ENCODE measurements at places on chromosomes 11 and 22.

DNA sequence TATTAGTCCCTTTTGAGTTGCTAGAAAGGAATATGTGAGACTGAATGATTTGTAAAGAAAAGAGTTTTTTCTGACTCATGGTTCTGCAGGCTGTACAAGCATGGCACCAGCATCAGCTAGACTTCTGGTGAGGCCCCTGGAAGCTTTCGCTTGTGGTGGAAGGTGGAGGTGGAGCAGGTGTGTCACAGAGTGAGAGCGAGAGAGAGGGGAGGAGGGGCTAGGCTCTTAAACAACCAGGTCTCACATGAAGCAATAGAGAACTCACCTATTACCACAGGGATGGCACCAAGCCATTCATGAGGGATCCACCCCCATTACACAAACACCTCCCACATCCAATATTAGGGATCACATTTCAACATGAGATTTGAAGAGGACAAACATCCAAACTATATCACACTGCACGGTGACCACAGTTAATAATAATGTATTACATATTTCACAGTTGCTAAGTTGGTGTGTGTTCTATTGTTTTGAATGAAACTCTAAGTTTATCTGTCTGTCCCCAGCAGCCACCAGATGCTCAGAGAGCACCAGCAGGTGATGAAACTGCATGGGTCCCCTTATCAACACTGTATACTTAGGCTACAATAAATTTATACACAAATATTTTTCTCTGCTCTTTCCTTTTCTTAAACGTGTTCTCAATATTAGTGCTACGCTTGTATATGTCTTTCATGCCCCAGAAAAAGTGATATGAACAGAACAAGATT, 14.1 kb downstream of the ZFP91 start:
- DNase-seq: no peak

- DNase-seq: no peak
These were observed 95.6 kb downstream of the UVRAG start for GRCh38 chr11:75910426-75911145.

DNA sequence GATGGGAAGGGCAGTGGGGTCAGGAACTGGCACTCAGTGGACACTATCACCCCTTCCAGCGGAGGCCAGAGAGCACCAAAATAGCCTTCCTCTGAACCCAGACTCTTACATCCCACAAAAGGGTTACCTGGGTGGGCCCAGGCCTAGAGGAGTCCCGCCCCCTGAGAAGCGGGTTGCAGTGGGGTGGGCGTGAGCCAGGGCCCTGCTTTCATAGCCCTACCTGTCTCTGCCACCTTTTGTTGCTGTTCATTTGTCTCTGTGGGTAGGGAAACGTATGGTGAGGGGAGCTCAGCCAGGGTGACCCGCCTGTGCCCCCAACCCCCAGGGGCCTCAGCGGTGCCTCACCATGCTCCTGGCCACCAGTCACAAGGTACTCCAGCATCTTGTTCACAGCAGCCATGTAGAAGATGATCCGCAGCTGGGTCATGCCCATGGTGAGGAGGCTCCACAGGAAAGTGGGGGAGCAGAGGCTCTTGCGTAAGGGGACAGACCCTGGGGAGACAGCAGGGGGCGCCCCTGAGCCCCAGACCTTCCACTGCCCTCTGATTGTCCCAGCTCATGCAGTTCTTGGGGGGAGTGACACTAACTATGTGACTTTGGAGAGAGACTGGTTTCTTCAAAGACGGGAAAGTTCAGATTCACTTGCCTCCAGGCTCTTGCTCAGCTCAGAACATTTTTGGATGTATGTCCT, 24.0 kb downstream of the SLC43A1 start:
- DNase-seq: peak; percentile 53

DNA sequence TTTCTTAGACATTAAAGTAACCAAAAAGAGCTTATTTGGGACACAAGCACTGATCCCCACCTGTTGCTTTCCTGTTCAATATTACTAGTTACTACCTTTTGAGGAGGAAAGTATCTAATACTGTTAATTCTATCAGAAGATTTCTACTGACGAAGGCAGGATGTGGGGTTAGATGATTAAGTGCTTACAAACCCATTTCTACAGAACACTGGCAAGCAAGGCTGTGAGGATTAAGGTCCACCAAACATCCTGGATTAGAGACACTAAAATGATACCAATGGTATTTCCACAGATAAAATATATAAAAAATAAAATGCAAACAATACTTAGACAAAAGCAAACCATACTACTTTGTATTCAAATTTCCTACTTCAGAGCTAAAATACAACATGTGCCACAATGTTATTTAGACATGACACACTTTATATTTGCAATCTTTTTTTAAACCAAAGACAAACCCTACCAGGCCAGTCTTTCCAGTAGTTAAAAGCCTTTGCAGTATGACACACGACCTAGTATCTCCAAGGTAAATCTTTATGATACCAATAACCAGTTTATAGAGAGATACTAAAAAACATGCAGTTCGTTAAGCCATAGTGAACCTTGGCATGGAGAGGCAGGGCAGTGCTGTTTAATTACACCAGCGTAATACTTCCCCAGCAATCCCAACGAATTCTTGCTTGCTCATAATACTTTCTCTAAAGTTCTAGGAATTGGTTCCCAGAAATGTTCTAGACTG, 71.2 kb upstream of the TP53AIP1 start:
- no peak for DNase-seq

GRCh38 chr11:121086866-121087265, 14.2 kb upstream of the TECTA start:
- DNase-seq: no peak

DNA sequence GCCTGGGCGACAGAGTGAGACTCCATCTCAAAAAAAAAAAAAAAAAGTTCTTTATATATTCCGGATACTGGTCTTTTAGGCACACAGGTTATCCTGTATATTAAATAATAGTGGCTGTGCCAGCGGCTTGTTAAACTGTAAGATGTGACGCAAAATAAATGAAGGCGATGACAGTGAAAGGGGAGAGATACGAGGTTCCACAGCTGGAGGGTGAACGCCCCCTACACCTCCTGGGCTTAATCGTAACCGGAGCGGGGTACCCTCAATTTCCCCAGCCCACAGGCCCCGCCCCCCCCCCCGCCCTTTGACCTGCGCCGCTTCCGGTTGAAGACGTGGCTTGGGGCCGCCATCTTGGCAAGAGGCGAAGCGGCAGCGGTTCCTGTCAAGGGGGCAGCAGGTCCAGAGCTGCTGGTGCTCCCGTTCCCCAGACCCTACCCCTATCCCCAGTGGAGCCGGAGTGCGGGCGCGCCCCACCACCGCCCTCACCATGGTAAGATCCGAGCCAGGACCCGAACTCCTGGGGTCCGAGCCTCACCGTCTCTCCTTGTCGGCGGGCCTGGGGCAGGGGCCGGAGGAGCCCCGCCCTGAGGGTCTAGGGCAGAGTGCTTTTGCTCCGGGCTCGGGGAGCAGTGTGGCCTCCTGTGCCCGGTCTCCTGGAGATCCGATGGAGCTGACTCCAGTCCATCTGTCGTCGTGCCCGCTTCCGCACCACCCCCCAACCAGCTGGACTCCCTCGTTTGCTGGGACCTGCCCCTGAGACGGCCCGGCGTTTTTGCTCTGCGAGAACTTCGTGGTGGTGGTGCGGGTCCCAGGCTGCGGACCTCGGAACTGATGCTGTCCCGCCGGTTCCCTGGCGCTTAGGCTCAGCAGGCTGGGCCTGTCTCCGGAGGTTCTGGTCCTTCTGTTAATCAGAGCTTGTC, at the start of gene ARCN1:
TSS of gene ARCN1 (plus strand) at position 349 of the 920 bp plus-strand sequence. CDS start at position 488, 139 bp downstream.
- peak; percentile 65 for DNase-seq

DNA sequence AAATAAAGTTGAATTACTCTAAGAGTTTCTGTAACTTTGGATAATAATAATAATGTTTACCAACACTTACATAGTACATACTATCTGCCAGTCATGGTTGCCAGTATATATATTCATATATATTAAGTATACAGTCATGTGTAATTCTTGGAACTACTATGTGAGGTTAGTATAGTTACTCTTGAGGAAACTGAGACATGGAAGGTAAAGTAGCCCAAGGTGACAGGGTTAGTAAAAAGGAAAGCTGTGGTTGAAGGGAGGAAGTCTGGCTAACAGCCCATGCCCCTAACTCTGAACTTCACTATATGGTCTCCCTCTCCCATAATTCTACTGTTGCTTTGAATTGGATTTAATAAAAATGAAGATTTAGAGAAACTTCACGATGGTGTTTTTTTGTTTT, 24.9 kb downstream of the FDX1 start:
- DNase-seq: no peak

DNA sequence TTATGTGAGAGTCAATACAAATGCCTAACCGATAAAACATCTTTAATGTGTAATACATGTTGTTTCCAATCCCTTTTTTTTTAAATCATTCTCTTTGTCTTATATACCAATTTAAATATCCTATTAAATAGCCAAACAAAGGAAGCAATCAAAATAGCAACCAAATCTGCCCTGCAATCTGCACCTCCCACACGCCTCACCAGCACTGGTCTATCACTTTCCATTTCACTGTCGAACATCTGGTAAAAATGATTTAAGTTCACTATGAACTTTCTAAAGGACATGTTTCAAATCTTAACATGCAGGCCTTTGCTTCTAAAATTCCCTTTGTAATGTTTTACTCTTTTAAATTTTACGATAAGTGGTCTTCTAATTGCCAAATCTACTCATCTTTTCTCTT, 1305.5 kb upstream of the TENM4 start:
- no peak for DNase-seq

DNA sequence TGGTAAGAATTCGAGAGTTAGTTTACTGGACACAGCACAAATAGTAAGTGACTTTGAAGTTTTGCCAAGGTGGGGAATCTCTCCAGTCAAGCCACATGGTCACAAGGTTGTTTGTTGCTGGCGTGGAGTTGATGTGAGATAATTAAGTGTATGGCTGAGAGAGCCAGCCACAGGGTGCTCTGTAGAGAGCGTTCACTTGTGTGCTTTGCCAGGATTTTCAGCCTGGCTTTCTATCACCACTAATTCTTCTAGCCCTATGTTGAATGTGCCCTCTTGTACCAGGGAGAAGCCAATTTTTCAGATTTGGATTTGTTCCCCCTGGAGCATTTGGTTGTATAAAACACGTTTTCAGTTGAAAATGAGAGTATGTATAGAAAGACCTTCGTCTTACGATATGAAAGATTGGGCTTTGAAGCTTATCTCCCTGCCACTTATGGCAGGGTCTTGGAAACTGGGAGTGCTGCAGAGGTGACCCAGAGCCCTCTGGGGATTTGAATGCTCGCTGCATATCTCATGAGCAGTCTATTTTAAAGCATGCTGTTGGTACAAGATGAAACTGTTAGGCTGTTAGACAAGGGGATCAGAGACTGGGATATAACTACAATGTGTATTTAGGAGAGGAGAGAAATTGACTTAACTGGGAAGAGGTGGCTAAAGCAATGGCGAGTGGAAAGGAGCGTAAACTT, 28.6 kb downstream of the CSRP3 start:
- DNase-seq: no peak

GRCh38 chr11:74678041-74678440, 53.2 kb downstream of the CHRDL2 start:
- DNase-seq: no peak

DNA sequence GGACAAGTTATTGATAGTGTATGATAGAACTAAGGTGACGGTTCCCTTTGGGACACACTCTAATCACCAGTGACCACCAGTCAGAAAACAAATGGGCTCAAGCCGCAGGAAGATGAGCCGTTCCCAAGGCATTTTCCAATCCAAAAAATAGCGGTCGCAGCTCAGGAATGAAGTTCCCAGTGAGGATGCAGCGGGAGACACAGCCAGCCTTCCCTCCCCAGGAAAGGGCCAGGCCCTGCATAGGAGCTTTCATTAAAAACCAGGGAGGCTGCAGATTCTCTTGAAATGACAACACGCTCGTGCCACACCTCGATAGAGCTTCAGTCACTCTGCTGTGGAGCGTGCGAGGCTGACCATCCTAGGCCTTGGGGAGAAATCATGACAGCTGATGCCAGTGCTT, 65.8 kb upstream of the WNT7B start:
- no peak for DNase-seq

- DNase-seq: no peak
These were observed 609.2 kb downstream of the INSC start for GRCh38 chr11:15723966-15724365.

- DNase-seq: no peak
These were observed 1.1 kb upstream of the EMID1 start for GRCh38 chr22:29204455-29205183.

GRCh38 chr22:47651216-47651987, 889.0 kb downstream of the TBC1D22A start:
- no peak for DNase-seq

DNA sequence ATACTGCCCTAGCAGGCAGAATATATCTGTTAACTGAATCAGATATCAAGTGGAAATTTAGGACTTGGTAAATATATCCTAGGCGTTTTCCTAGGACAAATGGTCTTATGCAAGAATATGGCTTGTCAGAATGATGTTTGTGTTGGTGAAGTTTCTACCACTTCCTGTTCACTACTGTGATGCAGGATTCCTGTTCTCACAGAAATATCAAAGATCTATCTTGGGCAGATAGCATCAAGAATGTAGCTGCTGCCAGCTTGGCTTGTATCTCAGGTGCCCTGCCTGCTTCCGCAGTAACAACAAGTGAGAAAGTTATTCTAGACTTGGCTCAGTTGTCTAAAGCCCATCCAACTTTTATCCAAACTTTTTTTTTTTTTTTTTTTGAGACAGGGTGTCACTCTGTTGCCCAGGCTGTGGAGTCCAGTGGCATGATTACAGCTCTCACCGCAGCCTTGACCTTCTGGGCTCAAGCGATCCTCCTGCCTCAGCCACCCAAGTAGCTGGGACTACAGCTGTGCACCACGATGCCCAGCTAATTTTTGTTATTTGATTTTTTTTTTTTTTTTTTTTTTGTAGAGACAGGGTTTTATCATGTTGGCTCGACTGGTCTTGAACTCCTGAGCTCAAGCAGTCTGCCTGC, 61.3 kb downstream of the PPME1 start:
- no peak for DNase-seq

- no peak for DNase-seq
These were observed 25.9 kb upstream of the SCARF2 start for GRCh38 chr22:20463324-20464095.

DNA sequence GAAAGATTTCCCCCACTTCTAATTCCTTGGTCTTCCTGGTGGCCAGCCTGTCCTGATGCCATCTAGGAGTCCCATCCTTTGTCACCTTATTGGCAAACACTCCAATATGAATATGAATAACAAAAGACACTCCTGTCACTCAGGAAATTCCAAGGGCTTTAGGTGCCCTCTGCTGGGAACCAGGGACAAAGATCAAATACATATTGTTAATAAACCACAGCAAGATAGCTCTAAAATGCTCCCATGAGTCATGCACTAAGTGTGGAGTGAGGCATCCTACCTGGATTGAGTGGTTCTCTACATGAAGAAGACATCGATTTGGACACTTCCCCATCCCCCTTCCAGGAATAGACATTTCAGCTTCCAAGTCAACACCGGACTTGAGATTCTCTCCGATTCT, 823.6 kb downstream of the TBC1D22A start:
- DNase-seq: no peak

- DNase-seq: no peak
These were observed 29.8 kb downstream of the LMO2 start for GRCh38 chr11:33861941-33862589.

- no peak for DNase-seq
These were observed 27.5 kb upstream of the FBXO3 start for GRCh38 chr11:33801821-33802193.

GRCh38 chr11:91730620-91731019, 494.0 kb upstream of the FAT3 start:
- DNase-seq: no peak

GRCh38 chr22:19527321-19527721, 3.1 kb upstream of the CLDN5 start:
- DNase-seq: no peak

- DNase-seq: no peak
These were observed 982 bp downstream of the APOBEC3H start for GRCh38 chr22:39098026-39098425.

GRCh38 chr22:36236388-36237319, 2.7 kb downstream of the APOL2 start:
- DNase-seq: no peak

GRCh38 chr11:100438376-100438775, 248.7 kb upstream of the ARHGAP42 start:
- DNase-seq: no peak
